Stimulated activated naive B cell treated with anti-CD40 and anti-IgM and Interleukin-4, amounts not matched to agents 10 μg/mL and 1 μg/mL and 100 μg/mL, for 72 hours (primary cell): ENCODE measurements at places on chromosomes 7 and 10.

DNA sequence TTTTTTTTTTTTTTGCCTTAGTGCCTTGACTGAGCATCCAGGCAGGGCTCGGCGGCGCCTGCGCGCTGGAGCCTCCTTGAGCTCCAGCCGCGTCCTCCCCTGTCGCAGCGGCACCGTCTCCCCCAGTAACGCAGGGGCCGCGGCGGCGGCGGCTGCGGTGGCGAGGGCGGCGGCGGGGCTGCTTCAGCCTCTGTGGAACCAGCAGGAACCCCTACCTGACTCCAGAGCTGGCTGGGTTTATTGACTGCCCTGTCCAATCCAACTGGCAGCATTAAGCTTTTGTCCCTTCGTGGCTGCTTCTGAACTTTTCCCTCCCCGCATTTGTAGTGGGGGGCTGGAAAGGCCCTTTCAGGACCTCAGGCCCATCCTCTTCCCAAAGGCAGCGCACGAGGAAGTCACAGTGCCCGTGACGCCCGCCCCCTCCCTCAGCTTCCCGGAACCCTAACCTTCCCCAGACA lies at the start of gene GPR85:
GPR85 (minus strand) TSS at position 397 of the 458 bp plus-strand sequence. CDS start 2,106 bp downstream, outside the sequence.
- H3K4me3 ChIP-seq = peak within 1 kb of the TSS; percentile 74
- DNase-seq = peak; percentile 7
- H3K4me1 ChIP-seq = peaks cover 9% of the 10 kb centered on the region

- no peak overlapping the region for H3K27ac ChIP-seq
- peaks cover 15% of the 10 kb centered on the region for H3K27me3 ChIP-seq
- H3K36me3 ChIP-seq = peaks cover 5% of the 10 kb centered on the region
These were observed 22.0 kb upstream of the UBE3C start for GRCh38 chr7:157116762-157117161.

GRCh38 chr7:148939128-148939755 lies 55.2 kb upstream of the EZH2 start:
- peaks cover 15% of the 10 kb centered on the region for H3K36me3 ChIP-seq
- H3K27ac ChIP-seq = peak overlapping the region; percentile 63
- peaks cover 7% of the 10 kb centered on the region for H3K4me1 ChIP-seq
- no peak for DNase-seq
- peak overlapping the region; percentile 61 for H3K4me3 ChIP-seq

- H3K4me3 ChIP-seq = no peak overlapping the region
- H3K36me3 ChIP-seq = no peaks in the 10 kb centered on the region
- peaks cover 15% of the 10 kb centered on the region for H3K27me3 ChIP-seq
- no peak overlapping the region for H3K27ac ChIP-seq
These were observed 83.1 kb downstream of the CHN2 start for GRCh38 chr7:29277436-29278215.

- peaks cover 7% of the 10 kb centered on the region for H3K4me1 ChIP-seq
- no peaks in the 10 kb centered on the region for H3K27me3 ChIP-seq
- no peak overlapping the region for H3K27ac ChIP-seq
These were observed 27.7 kb downstream of the PSAP start for GRCh38 chr10:71823356-71823755.
